NCI-H2171 treated with DMSO at 0.1 percent for 48 hours (cell line): ENCODE measurements at places on chromosomes 2 and 18.

DNA sequence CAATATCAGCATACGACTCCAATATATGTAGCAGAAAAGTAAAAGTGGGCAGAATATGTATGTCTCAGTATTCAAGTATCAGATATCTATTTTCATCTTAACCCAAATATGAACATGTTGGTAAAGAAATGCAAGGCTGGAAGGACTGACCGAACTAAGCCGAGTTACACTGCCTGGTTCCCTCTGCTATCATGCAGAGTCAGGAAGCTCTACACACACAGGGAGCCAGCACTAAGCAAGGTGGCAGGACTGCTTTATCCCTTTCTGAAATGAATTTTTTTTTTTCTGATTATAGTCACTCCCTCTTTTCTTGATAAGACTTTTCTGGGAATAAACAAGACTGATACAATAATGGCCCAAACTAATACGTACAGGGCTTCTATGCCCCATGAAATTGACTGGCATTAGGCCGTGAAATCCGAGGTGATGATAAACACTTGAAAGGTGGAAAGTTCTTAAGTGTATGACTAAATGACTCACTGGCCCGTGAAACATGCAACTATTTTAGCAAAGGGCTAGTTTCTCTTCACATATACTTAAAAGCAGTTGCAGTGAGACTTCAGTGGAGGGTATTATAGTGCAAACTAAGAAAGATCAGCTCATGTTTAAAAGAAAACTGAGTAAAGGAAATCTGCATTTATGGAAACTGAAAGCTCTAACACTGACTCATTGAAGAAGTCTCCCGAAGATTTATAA, 14.9 kb downstream of the DPP4 start:
- DNase-seq, result no peak

DNA sequence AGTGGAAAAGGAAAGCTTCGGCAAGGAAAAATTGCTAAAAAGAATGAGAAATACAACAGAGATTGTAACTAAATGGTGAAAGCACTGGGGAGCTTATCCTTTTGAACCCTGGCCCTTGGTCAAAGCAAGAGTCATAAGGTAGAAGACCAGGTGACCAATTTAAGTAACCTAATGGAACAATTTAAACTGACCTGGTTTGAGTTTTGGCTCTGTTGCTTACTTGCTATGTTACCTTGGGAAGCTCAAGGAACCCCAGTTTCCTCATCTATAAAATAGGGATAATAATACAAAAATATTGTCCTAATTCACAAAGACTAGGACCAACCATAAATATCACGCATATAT, 48.6 kb downstream of the NHEJ1 start:
- no peak for DNase-seq

DNA sequence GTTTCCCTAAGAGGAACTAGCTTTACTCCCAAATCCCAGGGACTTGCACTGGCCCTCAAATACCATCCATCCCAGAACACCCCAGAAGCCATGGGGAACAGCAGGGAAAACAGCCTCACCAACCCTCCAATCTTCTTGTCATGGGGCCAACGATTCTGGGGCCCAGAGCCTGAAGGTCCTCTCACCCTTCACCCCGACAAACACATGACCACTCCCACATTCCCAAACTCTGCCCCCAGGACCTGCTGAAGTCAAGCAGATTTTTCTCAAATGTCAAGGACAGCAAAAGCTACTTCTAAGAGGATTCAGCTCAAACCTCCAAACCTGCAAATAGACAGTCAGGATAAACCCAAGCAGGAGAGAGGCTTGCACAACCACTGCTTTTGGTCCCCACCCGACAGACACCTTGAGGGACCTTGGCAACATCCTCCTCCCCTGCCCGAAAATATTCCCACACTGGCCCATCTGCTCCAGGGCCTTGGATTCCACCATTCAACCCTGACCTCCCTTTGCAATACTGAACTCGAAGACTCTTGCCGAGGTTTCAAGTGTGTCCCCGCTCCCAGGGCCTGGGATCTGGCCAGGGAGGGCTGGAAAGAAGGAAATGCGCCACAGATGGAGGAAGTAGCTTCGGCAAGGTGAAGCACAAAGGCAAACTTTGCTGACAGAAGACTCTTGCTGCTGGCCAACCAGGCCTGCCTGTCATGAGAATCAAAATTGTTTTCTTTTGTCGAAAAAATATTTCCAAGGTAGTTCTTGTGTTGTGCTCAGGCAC, 143.3 kb downstream of the ZFP36L2 start:
- DNase-seq, result no peak

GRCh38 chr2:168179592-168179991, 67.8 kb downstream of the STK39 start:
- no peak for DNase-seq

DNA sequence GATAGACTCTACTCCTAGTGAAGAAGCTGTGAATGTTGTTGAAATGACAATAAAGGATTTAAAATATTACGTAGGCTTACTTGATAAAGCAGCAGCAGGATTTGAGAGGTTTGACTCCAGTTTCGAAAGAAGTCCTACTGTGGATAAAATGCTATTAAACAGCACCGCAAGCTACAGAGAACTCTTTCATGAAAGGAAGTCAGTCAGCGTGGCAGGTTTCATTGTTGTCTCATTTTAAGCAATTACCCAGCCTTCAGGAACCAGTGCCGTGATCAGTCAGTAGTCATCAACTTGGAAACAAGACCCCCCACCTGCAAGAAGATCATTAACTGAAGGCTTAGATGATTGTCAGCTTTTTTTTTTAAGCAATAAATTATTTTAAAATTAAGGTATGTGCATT, 14.0 kb downstream of the USP14 start:
- DNase-seq, result no peak

DNA sequence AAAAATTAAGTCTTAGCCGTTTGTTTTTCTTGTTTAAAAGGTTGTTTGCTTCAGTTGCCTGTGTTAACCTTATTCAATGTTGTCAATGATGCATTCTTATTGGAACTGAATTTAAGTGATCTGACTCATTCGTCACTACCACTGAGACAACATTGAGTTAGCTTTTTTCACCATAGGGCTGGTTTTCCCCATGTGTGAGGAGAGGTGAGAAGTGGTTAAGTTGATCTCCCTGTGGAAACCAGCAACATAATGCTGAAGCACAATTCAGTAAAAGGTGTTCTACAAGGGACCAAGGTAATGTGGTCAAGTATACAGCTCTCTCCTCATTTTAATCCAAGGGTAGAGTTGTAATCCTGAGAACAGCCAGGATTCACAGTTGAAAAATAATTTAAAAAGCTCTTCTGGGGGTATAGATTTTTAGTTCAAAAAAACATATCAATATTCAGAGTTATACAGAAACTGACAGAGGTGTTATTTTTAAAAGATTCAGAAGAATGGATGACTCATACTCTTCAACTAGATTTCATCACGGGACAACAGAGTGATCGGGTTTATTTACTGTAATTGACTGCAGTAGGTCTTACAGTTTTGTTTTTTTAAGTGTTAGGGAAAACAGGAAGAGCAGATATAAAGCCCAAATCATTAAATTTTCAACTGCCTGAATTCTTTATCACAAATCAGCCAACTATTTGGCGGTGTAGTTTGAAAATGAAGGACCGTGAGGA, 12.6 kb downstream of the NOP58 start:
- no peak for DNase-seq

- DNase-seq, result no peak
These were observed 15.2 kb downstream of the EHD3 start for GRCh38 chr2:31249009-31249690.

GRCh38 chr2:166671235-166671634, 177.2 kb upstream of the SCN7A start:
- DNase-seq, result no peak

DNA sequence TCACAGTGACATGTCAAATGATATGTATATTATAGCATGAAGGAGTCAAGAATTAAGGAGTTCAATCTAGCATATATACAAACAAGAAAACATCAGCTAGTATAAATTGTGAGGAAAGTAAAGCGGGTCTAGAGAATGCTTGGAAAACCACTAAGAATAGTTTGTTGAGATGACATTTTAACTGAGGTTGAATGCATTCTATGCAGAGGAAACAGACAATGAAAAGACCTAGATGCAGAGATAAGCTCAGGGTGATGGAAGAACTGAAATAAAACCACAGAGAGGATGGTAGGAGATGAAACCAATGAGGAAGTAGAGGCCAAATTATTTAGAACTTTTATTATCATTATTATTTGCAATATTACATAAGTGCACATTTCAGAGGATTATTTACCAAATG, 803.6 kb upstream of the FANCL start:
- DNase-seq, result no peak

DNA sequence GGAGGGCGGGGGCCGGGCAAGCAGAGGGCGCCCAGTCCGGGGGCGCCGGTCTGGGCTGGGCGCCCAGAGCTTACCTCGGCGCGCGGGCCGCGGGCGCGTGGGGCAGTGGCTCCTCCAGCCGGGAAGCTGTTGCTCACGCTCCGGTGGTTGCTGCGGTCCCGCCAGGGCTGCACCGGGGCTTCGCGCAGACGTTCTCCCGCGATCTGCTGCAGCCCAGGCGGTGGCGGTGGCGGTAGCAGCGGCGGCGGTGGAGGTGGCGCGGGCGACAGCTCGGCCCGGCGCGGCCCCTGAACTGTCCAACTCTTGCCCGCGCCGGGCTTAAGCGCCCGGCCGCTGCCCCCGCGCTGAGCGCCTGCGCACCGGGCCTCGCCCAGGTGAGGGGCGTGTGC, 391 bp downstream of the ZNF385B start:
- peak; percentile 29 for DNase-seq

DNA sequence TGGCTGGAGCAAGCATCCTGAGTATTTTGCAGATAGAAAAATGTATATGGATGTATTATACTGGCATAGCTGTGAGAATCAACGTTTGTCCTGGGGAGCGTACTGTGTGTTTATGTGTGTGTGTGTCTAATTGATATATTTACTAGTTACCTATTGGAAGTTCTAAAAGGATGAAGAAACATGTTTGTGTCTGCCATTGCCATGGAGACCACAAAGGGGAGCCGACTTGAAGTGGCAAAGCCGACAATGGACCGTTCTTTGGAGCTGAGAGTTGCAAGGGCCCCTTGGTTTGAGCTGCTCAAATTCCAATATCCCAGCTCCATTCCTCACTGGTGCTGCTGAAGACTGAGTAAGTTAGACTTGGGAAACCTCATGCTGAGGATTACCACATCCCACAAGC, 14.3 kb upstream of the SLC25A52 start:
- no peak for DNase-seq

- no peak for DNase-seq
These were observed 69.9 kb upstream of the ST3GAL5 start for GRCh38 chr2:85958731-85959130.

GRCh38 chr18:43524260-43524659, 247.0 kb upstream of the SYT4 start:
- DNase-seq, result no peak

DNA sequence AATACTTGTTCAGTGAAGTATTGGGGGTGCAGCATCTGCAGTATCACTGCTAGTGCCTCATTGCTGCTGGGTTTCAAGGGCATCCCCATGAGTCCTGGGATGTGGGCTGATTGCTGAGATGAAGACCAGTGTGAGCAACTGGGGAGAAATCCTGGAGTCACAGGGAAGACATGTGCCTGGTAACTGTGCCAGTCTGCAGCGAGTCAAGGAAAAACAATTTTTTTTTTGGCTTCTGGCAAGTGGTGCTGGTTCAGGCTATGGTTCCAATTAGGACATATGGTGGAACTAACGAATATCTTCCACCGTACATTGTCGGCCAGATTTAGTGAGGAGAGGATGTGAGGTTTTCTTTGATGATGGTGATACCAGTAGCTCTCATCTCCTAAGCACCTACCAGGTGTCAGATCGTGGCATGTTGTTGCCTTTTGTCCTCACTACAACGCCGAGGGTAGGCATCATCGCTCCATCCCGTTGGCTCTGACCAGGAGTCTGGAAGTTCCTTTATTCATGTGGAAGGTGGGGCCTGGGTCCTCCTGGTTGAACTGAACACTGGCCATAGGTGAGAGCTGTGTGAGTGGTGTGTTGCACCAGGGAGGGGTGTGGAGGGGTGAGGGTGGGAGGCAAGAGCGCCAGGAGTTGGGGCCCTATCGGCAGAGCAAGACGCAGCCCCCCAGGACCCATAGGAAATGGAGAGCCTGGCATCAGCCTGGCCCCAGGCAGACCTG, 118.0 kb upstream of the HS6ST1 start:
- peak; percentile 53 for DNase-seq

DNA sequence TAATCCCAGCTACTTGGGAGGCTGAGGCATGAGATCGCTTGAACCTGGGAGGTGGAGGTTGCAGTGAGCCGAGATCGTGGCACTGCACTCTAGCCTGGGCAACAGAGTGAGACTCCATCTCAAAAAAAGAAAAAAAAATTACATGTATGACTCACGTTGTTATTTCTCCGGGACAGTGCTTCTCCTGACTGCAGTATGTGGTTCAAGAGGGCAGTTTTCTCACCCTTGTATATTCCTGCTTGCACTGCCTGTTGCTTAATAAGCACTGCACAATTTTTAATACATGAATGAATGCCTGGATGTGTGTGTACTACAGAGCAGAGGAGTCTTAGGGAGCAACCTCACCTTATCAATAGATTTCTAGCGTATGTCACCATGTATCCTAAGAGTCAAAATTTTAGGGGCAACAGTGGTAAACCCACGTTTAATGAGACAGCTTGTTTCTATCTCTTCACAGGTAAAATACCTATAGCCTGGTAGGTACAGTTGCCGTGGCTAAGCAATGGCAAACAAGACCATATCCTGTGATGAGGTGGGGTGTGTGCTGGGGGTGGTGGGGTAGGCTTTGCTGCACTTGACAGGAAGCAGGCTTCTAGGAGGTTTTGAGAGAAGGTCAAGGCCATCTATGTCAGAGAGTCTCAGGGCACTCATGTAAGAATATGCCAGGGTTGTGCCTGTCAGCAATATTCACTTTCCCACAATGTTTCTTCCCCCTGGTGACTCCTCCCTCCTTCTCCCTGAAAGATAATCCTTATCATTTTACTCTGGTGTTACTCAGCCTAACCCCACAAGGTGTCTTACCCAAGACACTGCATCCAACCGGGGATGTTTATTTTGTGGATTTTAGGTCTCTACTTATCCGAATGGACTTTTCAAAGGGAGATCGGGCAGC, 36.9 kb upstream of the MEX3C start:
- no peak for DNase-seq

DNA sequence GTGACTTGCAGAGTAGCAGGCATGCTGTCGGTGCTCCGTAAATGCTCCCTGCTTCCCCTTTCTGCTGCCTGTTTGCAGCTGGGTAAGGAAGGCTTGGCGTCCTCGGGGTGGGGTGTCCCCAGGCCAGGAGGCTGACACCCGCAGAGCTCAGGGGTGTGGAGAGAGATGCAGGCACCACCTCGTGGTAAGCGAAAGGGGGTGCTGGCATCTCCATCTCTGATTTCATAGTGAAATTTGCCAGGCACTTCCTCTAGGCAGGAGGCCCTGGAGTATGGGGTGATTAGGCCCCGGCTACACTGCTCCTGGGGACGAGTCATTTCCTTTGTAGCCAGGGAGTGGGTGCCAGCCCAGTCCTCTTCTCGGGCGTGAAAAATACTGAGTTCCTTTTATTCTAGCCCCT, 160.4 kb downstream of the KLHL29 start:
- DNase-seq, result peak; percentile 66

DNA sequence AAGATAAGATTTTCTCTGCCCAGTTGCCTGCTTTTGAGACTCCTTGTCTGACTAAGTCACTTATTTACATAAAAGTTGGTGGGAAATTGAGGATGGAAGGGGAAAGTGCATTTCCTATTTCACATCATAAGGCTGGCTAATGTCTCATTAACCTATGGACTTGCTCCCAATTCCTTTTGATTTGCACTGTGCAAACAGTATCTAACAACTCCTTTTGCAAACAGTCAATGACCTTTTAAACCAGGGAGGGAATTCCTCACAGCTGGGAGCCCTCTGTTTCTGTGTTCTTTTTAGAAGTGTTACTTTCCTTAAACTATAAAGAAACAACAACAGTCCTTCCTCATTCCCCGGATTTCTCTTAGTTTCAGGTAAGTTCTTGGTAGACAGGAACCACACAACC, 272.8 kb downstream of the RND3 start:
- no peak for DNase-seq
